ENCODE measurements at places on chromosomes 12 and 14. TPM values are rescaled to one million over a fixed set of nuclear protein-coding genes. Genes with fewer than 3 reads are reported as not detected.

DNA sequence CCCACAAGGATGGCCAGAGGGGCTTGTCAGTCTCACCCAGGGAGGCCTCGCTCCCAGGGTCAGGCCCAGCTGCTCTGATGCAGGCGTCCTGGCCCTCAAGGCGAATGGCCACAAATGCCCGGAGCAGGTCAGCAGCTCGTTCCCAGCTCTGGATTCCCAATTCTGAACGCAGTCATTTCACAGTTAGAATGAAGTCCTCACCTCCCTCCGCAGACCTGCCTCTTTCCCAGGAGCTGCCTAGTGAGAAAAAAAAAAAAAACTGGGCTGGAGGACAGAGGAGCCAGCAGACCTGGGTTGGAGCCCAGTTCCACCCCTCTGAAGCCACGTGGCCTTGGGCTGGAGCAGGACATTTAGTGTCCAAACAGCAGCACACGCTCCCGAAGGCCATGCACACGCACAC lies 62.2 kb upstream of the DIO3 start:
- no peak for DNase-seq

DNA sequence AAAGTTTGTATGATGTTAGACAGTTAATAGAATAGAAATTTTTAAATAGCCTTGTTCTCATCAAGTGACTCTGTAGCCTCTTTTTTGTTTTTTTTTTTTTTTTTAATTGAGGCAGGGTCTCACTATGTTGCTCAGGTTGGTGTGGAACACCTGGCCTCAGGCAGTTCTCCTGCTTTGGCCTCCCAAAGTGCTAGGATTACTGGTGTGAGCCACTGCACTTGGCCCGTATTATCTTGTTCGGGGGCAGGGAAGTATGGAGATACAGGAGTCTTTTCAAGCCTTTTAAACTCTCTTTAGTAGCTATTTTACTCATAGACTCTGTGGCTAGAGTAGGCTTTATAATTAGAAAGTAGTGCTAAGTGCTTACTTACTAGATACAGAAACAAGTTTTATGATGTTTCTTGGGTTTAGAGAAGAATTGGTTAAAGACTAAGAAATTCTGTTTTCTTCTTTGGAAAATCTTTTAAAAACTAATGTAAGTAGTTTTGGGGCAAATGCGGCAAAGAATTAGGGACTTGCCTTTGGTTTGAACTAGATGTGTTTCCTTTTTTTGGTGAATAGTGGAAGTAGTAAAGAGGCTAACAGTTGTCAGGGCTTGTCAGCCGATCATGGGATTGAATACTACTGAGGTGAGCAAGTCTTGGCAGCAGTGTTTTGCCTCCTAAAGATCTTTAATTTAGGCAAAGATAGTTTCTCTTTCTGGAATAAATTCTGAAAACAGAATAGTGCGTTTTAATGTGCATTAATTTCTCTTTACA lies 31.3 kb downstream of the FBXO34 start:
- no peak for DNase-seq

DNA sequence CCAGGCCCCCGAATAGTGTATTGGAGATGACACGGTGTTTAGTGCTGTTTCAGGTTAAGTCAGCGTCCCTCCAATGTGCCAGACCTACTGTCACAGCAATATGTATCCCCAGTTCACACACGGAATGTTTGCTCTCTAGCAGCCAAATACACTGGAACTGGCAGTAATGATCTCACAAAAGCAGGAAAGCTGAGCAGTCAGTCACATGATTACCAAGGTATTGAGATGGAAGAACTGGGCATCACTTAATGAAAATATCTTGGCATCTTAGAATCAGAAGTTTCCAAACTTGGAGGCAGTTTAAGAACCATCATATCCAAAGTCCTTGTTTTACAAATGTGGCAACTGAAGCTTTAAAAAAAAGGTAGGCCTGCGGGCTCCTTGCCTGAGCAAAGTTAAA lies 23.3 kb downstream of the NINJ2 start:
- no peak for DNase-seq

The NOVA1 gene
- total RNA-seq = 3.0 TPM

DNA sequence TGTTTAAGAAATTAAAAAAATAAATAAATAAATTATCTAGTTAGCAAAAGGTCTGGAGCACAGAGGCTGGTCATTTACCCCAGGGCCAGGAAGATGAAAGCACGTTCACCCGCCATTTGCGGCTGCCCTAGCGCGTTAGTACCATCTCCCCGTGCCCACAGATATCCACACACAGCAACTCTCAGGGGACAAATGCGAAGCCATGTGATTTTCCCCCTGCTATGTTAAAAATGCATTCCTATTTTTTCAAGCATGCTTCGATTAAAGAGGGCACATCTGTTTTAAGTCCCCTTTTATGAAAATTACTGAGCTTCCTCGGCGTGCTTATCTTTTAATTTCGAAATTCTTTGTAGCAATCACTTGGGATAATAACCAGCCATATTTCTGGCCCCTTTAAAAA lies 56.9 kb upstream of the PIWIL1 start:
- DNase-seq = no peak

The TMEM233 gene
- not detected for total RNA-seq

DNA sequence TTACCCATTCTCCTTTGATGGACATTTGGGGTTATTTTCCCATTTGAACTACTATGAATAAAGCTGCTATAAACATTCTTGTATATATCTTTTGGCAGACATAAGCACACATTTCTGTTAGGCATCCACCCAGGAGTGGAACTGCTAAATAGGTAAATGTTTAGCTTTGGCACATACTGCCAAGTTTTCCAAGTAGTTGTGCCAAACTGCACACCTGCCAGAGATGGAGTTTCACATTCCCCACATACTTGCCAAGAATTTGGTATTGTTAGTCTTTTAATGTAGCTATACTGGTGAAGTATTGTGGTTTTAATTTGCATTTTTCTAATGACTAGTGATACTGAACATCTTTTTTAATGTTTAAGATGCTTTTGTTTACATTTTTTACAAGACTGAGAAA lies 201.0 kb downstream of the GXYLT1 start:
- no peak for DNase-seq

- no peak for DNase-seq
Observed at GRCh38 chr14:100056964-100057795, 8.0 kb upstream of the EVL start.

DNA sequence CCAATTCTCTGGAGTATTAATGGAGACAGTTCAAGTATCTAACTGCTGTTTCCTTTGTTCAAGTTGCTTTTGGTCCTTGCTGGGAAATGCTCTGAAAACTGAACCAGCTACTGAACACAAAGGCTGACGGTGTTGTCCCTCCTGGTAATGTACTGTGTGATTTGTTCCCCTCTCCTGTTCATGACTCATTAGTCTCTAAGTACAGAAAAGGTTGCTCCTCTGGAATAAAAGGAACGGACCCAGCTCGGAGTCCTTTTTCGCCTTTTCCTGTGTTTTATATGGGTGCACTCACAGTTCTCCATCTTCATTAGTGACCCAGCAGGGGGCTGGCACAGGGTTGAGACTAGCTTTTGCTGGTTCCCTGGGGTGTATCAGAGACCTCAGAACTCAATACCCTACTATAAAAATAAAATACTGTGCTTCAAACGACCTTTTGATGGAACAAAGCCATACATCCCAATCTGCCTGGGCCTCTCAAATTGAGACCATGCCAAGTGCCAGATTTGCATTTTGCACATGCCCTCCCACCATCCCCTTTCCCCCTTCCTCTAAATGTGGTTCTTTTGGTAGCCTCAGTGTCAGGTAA lies 269.7 kb downstream of the RAD51B start:
- DNase-seq = no peak

DNA sequence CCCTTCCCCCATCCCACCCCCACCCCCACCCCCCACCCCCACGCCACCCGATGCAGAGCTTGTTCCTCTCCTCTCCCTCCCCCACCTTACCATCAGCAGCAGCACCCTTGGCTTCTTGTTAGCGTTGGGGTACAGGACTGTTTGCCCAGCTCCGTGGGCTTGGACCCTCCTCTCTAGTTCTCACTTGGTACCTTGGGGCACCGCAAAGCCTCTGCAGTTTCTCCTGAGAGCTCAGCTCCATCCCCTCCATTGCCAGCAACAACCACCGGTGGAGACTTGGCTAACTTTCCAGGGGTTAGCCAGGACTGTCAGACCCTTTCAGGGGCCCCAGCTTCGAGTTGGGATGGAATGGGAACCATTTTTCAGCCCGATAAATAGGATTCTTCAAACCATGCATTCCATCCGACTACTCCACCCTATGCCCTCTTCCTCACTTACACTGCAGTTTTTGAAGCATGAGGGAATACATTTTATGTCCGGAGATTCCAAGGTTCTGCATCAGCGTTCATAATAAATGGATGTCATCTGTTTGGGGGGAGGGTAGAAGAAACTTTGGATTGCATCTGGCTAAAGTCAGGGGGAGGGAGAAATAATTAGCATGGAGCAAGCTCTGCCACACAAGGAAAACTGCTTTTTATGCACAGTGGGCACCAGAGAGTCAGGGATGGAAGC lies 1.1 kb downstream of the SCN8A start:
- no peak for DNase-seq

The KRT72 gene
- not detected for total RNA-seq

DNA sequence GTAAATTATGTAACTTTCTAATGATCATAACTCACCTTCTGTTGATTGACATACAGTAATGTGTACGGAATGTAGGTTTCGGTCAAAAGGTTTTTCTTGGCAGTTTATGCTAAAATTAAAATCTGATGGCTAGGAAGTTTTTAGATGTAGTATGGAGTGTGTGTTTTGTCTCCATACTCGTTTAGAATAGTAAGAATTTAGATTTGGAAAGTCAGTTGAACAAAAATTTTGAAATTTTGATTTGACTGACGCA lies 859 bp downstream of the PALS1 start:
- no peak for DNase-seq

DNA sequence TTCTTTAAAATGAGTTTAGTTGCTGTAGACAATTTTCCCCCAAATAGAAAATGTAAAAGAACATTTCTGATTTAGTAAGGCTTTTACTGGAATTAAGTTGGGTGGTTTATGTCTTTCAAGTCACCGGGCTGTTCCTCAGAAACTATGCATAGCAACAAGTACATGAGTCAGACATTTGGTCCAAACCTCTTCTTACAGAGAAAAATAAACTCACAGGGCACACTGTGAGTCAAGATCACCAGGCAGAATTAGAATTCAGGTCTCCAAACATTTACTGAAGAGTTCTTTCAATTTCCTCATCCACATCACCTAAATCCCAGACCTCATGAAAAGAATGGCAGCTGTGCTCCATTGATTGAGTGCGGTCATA lies 476.1 kb upstream of the SOX5 start:
- no peak for DNase-seq

The OR6C2 gene
- total RNA-seq = not detected

The KIF5A gene
- 0.15 TPM for total RNA-seq

GRCh38 chr12:111529424-111530368 lies 69.4 kb downstream of the ATXN2 start:
- peak; percentile 27 for DNase-seq

GRCh38 chr12:785706-786105 lies 33.3 kb downstream of the WNK1 start:
- DNase-seq = no peak

GRCh38 chr14:35155962-35156361 lies 33.6 kb downstream of the PRORP start:
- DNase-seq = no peak

The NID2 gene
- 4.9 TPM for total RNA-seq

DNA sequence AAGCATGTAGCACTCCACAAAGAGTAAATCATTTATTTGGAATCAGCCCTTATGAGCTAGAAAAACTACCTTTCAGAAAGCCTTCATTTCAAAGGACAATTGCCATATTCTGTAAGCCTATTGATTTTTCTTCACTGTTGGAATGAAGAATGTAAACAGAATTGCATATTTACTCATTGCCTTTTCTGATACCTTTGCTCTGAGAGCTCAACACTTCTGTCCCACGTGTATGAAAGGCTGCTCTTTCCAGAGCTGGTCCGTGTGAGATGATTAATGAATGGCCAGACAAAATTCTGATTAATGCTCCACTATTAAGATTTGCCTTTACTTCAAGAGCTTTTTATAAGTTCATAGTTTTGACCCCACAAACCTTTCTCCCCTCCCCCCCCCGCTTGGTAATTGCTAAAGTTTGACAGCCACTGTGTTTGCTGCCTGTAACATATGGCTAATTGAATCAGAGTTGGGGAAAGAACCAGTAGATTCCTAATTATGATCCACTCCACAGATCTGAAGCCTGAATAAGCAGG lies 63.0 kb upstream of the PLEKHA5 start:
- DNase-seq = no peak

DNA sequence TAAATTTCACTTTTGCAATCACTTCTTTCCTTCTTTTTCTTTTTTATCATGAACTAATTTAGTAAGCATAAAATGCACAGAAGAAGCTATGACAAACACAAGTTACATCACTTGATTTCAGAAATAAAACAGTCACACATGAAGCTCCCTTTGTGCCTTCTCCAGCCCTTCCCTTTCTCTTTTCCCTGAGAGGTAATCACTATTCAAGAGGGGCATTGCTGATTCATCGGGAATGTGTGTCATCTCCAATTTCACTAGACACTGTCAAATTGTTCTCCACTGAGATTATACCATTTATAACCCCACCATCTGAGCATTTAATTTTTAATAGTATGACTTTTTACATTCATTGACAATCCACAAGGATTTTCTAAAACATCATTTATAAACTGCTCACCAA lies 91.6 kb upstream of the PTPRQ start:
- DNase-seq = no peak

DNA sequence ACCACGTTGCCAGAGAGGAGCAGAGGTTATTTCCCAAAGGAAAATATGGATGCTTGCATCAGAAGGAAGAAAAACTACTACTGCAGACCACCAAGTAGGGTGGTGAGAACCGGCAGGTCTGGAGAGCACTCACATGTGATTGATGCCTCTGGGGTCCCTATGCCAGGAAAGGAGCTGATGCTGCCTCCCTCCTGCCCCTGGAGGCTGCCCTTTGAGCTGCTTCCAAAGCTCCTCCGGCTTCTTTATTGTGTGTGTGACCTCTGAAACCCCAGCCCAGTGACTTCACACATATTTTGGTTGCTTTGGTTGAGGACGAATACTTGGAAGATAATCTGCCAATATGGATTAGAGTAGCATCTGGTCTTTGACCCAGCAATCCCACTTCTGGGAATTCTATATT lies 133.4 kb downstream of the AACS start:
- no peak for DNase-seq

DNA sequence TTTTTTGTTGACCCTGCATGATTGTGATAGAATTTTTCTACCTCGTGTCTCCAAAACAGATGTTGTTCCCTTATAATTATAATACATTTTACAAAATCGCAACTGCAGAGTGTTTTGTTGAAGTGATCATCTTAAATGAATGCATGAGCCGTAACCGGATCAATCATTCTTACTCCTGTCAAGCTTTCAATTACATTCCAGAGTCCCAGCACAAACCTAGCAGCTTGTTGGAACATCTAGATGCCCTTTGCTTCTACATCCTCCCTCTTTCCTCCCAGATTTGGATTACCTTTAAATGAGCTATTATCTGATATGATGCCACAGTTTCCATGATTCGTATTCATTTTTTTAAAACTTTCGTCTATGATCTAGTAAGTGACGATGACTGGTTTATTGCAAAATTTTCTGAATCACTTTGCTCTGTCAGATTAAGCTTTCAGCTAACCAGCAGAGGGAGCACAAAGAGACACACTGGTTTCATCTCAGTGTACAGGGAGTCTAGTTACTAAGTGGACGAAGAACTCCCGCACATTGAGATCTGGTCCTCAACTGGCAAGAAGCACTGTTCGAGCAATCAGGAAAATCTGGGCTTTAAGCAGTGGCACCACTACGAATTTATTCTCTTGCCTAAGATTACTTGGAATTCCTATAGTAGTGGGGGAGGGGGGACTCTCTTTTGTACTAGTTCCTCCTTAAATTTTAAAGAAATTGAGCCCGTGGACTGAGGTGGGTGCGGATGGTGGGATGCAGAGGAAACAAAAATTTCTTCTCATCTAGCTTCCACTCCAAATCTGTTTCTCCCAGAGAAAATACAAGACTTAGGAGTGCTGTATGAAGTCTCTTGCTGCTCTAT lies 40.9 kb downstream of the TSHR start:
- no peak for DNase-seq

The TCL1B gene
- total RNA-seq = not detected

The CMA1 gene
- total RNA-seq = not detected
